ENCODE measurements at places on chromosomes 2 and 18. TPM values are rescaled to one million over a fixed set of nuclear protein-coding genes. Genes with fewer than 3 reads are reported as not detected.
A peak's percentile ranks its signal among the peaks of the same experiment; 100 is the strongest.

DNA sequence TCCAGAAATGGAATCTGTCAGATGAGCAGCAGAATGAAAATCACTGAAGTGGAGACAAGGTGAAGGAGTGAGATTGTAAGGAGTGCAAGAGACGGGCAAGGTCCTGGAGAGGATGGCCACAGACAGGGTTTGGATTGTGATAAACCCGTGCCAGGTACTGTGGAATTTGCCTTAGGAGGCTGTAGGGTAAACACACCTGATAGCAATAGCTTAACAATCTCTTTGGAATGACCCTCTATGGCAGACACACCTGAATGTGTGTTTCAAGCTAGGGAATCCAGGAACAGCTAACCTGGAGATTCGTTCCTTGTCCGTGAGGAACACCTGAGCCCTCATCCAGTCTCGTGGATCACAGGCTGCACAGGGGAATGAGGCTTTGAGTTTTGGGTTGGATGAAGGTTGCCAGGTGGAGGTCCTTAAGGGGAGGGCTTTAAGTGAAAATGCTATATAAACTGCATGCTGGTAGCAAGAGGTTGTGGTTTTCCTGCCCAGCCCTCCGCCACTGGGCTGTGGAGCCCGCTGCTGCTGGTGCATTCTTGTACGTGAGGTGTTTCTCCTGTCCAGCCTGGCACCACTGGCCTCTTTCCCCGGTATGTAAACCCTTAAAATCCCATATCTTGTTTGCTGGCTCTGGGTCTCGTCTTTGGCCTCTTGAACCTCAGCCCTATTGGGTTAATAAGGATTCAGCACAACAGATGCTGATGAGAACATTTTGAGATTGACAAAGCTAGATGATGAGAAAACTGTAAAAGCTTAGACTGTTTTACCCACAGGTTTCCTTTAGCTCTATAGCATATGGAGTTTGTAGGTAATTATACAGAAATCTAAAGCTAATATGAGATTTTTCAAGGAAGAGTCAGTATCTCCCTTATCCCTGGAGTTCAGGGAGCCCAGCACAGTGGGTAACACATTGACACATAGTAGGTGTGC lies 117.9 kb downstream of the ARHGAP15 start:
- DNase-seq, result no peak

- no peak for DNase-seq
These were observed 20.6 kb downstream of the TMX3 start for GRCh38 chr18:68694316-68694715.

DNA sequence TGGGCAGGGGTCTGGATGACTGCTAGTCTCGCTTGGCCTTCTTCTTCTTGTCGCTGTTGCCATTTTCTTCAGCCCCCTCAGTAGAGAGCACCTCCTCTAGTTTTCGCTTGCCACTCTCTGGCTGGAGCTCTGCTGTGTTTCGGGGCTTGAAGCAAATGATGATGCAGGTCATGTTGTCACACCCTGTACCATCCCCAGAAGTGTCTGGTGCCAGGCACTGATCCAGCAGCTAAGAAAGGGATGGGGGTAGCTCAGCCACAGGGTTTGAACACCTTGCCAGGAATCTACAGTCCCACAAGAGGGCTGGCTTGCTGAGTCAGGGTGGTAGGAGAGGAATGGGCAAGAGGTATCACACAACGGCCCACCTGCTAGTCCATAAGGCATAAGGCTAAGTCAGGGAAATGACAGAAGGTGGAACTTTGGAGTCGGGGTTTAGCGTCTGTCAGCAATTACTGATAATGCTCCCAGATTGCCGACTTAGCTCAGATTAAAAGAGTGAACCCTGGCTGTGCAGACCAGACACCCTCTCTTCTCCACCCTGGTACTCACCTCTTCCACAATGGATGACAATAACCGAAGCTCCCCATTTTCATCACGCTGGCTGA lies 1.1 kb upstream of the ZNF513 start:
- DNase-seq, result no peak

Gene GRP
- total RNA-seq, result not detected

DNA sequence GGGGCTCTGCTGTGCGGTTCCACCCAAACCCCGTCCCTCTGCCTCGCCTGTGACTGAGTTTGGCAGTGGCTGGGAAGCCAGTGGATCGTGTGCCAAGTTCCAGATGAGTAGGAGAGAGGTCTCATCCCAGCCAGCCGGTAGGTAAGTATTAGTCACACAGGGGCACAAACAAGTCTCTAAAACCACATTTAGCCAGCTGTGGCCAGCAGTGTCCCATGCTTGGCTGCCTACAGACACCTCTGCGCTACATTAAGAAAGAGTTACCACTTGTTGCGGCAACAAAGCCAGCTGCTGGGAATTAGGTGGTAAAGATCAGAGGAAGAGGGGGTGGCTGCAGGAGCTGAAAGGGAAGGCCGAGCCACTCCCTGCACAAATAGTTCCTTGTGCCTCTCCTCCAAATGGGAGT lies 81.2 kb downstream of the GATA6 start:
- DNase-seq, result no peak

Gene CCDC68
- total RNA-seq, result 26.3 TPM

Gene GPR35
- total RNA-seq, result 7.9 TPM

Gene CFAP65
- 1.2 TPM for total RNA-seq

DNA sequence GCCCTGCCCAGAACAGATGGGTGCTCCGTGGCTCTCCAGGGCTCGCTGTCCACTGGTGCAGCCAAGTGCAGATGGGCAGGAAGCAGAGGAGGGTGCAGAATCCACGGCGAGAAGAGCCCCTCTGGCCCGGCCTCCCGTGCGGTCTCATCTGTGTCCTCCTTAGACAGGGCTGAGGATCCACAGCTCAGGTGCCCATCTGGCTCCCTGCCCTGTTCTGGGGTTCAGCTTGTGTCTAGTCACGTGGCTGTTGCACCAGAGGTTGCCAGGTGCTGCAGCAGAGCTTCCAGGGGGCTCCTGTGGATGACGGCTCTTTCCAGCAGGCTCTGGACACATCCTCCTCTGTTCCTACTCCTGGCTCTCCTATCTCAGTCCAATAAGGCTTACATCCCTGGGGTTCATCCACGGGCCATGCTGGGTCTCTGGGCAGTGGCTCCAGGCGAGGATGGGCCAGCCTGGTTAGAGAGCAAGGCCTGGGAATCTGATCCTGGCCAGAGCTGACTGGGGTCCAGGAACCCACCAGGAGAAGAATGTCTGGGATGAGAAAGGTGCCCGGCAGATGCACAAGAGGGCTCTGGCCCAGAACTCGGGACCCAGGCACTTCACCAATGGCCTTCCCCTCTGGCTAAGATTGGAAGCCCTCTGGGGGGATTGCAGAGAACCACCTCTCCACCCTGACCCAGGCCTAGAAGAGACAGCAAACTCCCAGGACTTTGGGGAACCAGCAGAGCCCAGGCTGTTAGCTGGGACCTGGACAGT lies 116.3 kb upstream of the ID2 start:
- DNase-seq, result peak; percentile 8

Gene SCRN3
- 16.7 TPM for total RNA-seq

DNA sequence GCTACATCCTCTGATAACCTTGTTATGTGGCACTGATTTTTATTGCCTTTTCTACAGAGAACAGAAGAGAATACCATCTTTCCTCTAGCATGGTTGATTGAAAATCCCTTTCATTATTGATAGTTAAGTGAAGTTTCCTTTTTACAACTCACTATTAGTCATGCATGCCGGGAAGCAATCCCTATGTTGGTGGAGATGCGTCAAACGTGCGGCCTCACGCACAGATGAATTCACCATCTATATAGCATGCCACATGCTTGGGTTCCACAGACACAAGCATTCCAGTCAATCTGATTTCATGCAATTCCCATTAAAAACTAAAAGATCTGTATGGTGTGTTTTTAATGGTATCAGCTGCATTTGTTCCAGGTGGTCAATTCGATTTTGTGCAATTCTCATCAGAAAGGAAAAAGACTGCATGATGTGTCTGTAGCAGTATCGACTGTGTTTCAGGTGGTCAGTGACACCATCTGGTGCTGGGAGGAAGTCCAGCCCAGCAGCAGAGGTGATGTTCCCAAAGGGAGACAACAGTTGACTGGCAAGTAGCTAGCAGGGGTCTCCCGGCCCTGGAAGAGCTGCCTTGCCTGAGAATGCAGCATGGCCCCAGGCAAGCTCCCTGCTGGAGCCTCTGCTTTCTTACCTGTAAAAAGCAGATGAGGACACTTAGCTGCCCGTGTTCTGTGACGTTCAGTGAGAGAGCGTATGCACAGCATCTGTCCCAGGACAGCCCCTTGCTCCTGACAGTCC lies 151.3 kb upstream of the NCK2 start:
- DNase-seq, result no peak

DNA sequence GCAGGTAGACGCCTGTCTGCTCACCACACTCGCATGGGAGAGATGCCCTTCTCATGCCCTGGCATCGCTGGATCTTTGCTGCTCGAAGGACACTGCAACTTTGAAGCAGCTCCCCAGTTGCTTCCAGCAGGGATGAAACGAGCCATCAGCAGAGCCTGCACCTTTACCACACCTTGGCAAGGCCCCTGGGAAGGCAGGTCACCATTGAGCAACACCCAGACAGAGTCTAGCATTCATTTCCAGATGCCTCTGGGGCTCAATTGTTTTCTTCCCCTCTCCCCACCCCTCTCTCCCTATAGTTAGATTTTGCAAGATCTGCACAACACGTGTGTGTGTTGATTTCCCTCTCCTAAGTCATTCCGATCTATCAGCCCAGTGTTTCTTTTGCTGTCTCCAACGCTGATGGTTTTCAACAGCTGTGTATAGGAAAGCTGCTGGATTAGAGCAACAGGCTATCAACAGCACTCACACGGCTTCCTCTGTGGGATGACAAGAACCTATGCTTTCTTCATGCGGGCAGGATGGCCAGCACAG lies 25.6 kb upstream of the INHBB start:
- DNase-seq, result no peak

Gene C2orf78
- total RNA-seq, result not detected

GRCh38 chr2:68779595-68779994 lies 45.0 kb downstream of the ARHGAP25 start:
- DNase-seq, result no peak

DNA sequence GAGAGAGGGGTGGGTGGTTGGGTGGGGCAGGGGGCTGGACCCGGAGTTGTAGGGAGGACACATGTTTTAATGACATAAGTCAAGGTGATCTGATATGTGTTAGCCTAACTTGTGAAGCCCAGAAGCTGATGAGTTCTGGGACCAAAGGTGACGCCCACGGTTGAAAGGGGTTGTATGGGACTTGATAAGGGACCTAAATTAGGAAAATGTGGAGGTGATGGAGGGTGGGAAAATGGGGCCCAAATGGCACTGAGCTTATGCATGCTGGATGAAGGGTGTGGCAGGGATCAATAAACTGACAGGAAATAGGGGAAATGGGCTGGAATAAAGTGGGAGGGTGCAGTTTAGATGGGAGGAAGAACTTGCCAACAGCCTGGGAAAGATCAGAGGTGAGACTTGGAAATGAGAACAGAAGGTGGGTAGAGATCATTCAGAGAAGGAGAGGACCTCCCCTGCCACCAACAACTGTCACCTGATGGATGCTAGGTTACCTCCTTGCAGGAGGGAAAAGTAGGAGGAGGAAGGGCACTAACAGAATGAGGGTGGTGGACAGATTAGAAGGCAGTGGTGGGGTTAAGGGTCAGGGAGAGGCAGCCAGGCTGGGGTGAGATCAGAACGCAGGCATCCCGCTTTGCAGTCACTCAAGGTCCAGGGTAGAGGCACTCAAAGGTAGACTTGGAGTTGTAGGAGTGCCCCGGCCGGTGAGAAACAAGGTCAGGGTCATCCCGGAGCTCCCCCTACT lies 15.3 kb downstream of the WNT10A start:
- DNase-seq, result no peak

DNA sequence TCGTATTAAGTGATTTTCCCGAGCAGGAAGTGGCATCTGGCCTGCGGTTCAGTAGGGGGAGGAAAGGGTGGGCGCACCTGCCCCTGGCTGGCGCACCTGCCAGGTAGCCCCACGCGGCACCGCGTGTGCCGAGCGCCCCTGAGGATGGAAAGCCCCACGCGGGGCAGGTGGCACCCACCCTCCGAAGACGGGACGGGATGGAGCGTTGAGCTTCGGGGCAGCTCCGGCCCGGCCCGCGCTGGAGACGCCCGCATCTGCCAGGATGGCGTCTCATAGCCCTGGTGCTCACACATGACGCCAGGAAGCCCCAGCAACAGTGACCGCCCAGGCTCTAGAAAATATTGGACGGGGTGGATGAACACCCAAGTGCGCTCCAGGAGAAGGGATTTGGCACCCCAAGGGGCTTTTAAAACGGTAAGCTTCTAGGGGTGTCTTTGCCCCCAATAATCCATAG lies 2.5 kb upstream of the NFATC1 start:
- DNase-seq, result no peak

DNA sequence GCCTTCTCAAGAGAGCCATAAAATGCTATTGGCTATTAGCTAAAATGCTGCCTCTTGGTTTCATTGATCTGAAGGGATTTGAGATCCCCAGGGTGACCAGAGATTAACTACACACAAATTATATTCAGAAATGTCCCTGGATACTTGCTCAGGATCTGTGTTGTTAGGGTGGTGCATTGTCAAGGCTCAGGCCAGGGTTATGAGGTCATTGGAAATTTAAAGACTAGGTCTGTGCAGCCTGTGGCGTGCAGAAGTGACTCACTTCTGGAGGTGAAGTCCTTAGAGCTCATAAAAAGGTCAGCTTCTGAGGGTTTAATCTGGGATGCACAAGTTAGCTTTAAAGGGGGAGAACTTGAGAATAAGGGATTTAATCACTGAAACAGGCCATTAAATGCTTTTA lies 23.5 kb downstream of the LRRTM1 start:
- DNase-seq, result no peak

- no peak for DNase-seq
These were observed 50.6 kb downstream of the PXDN start for GRCh38 chr2:1693723-1694122.

DNA sequence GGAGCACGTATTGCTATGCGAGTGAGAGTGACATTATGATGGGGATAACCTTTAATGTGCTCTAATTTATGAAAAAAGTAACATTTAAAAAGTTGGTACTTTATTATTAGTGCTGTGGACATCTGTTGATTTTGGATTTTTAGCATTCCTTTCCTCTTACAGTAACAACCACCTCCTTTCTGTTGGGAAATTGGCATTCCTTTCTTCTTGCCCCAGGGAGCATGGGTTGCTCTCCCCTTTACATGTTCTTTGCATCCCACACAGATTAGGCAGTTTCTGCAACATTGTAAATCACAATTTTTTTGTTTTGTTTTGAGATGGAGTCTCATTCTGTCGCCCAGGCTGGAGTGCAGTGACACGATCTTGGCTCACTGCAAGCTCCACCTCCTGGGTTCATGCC lies 300.2 kb downstream of the LPIN1 start:
- no peak for DNase-seq

- DNase-seq, result no peak
These were observed 36.5 kb downstream of the BCL2L11 start for GRCh38 chr2:111157071-111157661.

Gene TMEM247
- total RNA-seq, result not detected

- DNase-seq, result no peak
These were observed 130.0 kb downstream of the GLI2 start for GRCh38 chr2:120865656-120866055.

Gene CHRNG
- total RNA-seq, result not detected

GRCh38 chr18:3594760-3595368 lies 144.9 kb downstream of the TGIF1 start:
- DNase-seq, result peak; percentile 27

DNA sequence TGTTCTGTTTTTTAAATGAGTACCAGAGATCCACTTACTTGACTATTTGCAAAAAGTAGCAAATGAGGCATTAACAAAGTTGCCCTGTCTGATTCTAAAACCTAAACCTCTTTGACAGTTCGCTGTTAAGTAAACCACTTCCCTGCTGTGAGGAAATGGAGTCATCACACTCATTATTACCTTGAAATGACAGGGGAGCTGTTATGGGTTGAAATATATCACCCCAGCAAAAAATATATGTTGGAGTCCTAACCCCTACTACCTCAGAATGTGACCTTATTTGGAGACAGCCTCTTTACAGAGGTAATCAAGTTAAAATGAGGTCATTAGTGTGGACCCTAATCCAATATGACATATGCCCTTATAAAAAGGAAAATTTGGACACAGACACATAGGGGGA lies 36.1 kb downstream of the DHRS9 start:
- DNase-seq, result no peak
